ENCODE measurements at places on chromosomes 4 and X. TPM values are rescaled to one million over a fixed set of nuclear protein-coding genes. Genes with fewer than 3 reads are reported as not detected.

Gene PABPC4L
- total RNA-seq, result 0.65 TPM

Gene TMEM165
- total RNA-seq, result 202 TPM

Gene HPSE
- 16.2 TPM for total RNA-seq

Gene MPP1
- 23.0 TPM for total RNA-seq

Gene STK32B
- total RNA-seq, result 21.3 TPM

Gene DUSP9
- total RNA-seq, result 0.29 TPM

Gene USP17L26
- not detected for total RNA-seq
